HFF-Myc (cell line): ENCODE measurements at places on chromosomes 7 and 10.
A peak's percentile ranks its signal among the peaks of the same experiment; 100 is the strongest.

DNA sequence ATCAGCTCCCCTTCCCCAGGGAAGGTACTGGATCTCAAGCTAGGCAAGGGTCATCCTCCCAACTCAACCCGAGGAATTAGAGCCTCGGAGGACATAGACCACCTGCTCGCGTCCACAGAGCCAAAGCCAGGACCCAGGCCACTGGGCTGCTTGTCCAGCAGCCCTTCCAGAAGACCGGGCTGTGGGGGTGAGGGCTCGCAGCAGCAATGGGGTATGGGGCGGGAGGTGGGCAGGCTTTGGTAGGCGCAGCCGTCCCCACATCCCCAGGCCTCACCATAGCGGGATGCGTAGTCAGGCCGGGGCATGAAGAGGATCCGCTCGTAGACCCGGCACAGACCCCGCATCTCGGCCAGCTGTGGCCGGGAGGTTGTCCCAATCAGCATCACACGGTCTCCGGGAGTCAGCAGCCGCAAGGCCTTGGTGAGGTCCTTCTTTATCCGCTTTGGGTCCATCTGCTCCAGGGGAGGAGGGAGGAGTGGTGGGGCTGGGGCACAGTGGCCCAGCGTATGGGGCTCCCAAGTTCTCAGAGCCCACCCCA lies 5.0 kb upstream of the ASB10 start:
- no peak for DNase-seq

- DNase-seq: peak; percentile 67
Observed at GRCh38 chr10:60572511-60573194, 183.0 kb upstream of the ANK3 start.

DNA sequence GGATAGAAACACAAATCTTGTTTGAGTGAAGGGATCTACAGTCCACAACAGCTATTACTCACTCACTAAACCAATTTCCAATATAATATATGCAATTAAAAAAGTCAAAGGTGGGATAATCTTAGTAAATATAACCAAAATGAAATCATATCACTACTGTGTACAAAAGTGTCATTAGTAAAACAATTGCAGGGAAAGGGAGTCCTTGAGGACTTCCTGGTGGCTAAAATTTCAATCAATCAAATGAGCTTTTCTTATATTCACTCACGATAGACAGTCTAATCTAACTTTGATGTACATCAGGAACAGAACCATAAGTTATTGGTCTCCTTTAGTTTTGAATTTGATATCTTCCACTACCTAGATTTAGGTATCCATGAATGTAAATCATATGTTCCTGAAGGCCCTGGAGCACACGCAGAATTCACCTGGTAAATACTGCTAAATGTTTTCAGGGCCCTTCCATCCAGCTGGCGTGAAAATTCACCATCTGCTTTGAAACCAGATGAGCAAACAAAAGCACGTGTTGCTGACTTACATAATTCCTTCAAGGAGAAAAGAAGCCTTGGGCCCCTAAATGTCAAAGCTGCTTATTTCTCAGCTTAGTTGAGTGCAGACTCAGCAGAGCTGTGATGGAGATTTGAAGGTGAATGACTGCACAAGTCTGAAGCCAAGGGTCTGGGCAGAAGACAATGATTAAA lies 159.3 kb upstream of the TMEM196 start:
- no peak for DNase-seq

DNA sequence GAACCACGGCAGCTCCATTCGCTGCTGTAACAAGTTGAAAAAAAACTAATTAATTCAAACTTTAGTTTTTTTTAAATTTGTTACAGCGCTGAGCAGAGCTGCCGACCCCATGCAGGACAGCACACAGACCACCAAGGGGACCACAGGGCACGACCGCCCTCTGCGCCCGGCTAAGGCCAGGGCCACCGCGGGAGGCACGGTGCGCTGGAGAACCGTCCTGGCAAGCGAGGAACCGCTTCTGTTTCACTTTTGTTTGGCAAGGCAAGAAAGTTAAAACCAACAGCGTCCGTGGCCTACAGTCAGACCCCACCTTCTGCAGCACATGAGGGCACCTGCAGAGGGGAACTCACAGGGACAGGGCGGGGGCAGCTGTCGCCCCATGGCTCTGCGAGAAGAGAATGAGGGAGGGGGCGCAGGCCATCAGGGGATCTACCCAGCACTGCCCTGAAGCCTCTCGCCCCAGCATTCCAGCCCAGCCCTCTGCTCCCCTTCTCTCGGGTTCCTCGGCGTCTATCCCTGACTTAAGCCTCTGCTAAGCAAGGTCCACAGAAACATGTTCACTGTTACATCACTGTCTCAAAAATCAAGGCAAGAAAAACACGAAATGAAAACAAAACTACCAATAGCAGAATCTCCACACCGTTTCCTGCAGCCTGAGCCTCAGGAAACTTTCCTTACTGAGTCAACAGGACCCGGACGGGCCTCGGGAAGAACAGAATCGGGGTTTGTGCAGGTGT lies 204.4 kb downstream of the DIP2C start:
- no peak for DNase-seq

- no peak for DNase-seq
Observed at GRCh38 chr7:39674406-39674805, 51.0 kb downstream of the RALA start.

- no peak for DNase-seq
Observed at GRCh38 chr10:29356931-29357330, 68.1 kb downstream of the LYZL1 start.

GRCh38 chr7:107233174-107233573 lies 64.4 kb downstream of the HBP1 start:
- DNase-seq: no peak

GRCh38 chr7:91137153-91137787 lies 127.0 kb upstream of the FZD1 start:
- DNase-seq: no peak

GRCh38 chr7:43766564-43766963 lies 8.1 kb downstream of the BLVRA start:
- DNase-seq: no peak

GRCh38 chr7:127726476-127726875 lies 74.5 kb downstream of the SND1 start:
- no peak for DNase-seq

DNA sequence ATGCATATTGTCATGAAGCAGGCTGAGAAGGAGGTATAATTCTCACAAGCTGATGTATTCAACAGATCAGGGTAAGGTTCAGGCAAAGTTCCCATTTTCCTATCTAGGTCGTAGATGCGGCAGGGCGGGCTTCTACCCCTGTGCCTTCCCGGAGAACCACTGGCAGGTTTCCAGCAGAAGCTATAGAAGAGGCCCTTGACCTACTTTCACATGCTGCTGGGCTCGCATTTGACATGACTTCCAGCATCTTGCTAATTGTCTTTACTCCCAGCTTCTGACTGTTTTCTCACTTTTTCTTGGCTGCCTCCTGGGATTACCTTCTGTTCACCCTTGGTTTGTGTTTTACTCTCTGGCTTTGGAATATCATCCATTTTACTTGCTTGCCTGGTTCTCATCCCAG lies 32.6 kb upstream of the ORC5 start:
- no peak for DNase-seq

GRCh38 chr7:150719436-150719835 lies 3.0 kb downstream of the GIMAP1 start:
- DNase-seq: no peak

GRCh38 chr7:140448781-140449480 lies 30.4 kb downstream of the MKRN1 start:
- DNase-seq: no peak

- no peak for DNase-seq
Observed at GRCh38 chr7:42621543-42622219, 290.2 kb downstream of the C7orf25 start.

GRCh38 chr10:48768144-48768766 lies 83.6 kb downstream of the WDFY4 start:
- no peak for DNase-seq

DNA sequence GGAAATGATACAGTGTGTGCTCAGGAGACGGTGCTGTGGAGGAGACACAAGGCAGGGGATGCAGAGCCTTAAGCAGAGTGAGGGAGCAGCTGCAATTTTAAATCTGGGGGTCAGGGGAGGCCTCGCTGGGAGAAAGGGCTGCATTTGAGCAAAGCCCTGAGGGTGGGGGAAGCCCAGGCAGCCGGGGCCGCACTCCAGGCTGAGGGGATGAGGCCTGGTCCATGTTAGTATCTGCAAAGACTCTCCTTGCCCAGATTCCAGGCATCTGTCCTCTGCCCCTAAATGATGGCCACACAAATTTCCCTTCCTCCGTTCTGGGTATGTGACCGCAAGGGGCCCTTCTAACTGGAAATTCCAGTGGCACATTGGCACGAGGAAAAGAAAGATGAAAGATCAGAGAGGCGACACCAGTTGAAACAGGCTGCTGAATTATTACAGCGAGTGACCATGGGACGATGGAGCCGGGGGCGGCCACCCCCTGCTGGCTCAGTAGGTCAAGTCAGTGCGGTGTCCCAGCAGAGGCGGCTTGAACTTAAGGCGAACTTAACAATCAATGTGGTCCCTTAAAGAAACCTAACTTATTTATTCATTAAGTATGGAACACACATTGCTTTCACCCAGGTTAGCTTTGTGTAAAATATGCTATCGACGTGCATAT lies 62.3 kb upstream of the KAT6B start:
- DNase-seq: no peak

DNA sequence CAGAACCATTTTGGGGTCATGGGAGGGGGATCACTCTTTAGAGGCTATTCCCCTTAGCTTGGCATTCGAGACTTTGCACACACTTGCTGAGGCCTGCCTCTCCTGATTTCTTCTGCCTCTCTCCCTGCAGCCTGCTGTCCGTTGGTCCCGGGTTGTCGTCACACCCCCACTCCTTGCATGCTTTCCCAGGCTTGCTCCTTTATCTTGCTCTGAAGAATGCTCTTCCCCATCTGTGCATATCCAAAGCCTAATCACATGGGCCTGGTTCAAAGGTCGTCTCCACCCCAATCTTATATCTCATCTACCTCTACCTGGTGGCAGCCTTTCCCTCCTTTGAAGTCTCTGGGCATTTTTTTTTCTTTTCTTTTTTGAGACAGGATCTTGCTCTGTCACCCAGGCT lies 24.3 kb upstream of the EMX2 start:
- DNase-seq: no peak

DNA sequence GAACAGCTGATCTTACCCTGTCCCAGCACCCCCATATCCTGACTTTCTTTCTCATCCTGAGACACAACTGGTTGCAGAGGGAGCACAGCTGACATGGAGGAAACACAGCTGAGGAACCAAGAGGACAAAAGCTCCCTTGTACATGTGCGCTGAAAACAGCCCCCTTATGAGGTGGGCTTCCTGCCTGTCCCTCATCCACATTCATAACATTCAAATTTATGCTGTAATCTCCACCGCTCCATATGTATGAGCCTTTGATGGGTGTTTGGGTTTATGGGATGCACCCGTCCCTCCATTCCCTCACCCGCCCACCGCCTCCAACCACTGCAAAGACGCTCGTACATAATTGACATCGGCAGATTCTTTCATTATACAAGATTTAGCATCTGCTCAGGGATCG lies 49.6 kb upstream of the BTRC start:
- no peak for DNase-seq

DNA sequence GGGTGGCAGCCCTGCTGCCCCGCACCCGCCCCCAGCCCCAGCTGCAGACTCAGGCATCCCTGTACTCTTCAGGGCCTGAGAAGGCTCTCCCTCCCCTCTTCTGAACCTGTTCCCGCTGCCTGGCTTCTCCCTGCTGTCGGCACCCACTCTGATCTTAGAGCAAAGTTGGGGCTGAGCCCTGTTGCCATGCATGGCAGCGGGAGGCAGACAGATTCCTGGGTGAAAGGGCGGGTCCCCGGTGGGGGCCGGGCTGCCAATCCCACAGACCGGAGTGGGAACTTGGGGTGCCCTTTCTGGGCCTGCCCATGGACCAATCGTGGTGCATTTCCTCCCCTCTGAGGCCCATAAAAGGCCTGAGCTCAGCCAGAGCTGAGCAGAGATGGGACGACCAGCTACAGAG lies 80.7 kb downstream of the SPDYE5 start:
- DNase-seq: no peak
